ENCODE measurements at places on chromosomes 3 and 15. TPM values are rescaled to one million over a fixed set of nuclear protein-coding genes. Genes with fewer than 3 reads are reported as not detected.

DNA sequence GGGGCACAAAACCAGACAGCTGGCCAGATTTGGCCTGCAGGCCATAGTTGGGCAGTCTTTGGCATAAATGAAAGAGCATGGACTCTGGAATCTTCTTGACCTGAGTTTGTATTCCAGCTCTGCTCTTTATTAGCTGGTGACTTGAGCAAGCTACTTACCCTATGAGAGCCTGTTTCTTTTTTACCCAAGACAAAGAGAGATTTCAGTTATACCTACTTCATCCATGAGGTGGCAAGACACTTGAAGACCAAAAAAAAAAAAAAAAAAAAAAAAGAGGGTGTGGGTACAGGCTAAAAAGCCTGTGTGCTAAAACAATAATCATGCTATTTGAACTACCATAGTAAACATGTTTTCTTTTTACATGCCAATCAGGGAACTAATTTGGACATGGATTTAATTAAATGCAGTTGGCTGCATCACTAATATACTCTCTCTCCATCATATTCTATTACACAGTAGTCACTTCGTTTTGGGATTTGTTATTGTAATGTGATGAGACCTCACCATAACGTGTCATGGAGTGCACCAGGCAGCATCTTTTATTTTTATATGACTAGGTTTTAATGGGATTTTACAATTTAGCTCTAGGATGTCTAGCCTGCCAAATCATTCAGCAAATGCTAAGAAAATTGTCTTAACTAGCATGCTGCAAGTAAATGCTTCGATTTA lies 109.2 kb upstream of the FHIT start:
- H3K4me1 ChIP-seq: peaks cover 9% of the 10 kb centered on the region
- no peak for DNase-seq
- H3K27ac ChIP-seq: no peak overlapping the region
- H3K27me3 ChIP-seq: no peaks in the 10 kb centered on the region

The ICE2 gene
- total RNA-seq: 15.0 TPM

- H3K4me1 ChIP-seq: no peaks in the 10 kb centered on the region
- no peak for DNase-seq
- H3K27me3 ChIP-seq: no peaks in the 10 kb centered on the region
- H3K27ac ChIP-seq: no peak overlapping the region
- no peak overlapping the region for H3K4me3 ChIP-seq
These were observed 46.8 kb upstream of the LPP start for GRCh38 chr3:188106887-188107830.

GRCh38 chr15:70031713-70032112 lies 66.0 kb downstream of the TLE3 start:
- H3K4me3 ChIP-seq: no peak overlapping the region
- no peaks in the 10 kb centered on the region for H3K27me3 ChIP-seq
- H3K36me3 ChIP-seq: no peaks in the 10 kb centered on the region
- H3K27ac ChIP-seq: no peak overlapping the region
- no peaks in the 10 kb centered on the region for H3K4me1 ChIP-seq

The FBXO40 gene
- total RNA-seq: not detected

GRCh38 chr15:86558252-86558651 lies 478.6 kb downstream of the AGBL1 start:
- no peak for DNase-seq
- no peak overlapping the region for H3K4me3 ChIP-seq
- no peaks in the 10 kb centered on the region for H3K36me3 ChIP-seq
- H3K27me3 ChIP-seq: no peaks in the 10 kb centered on the region
- no peaks in the 10 kb centered on the region for H3K4me1 ChIP-seq

DNA sequence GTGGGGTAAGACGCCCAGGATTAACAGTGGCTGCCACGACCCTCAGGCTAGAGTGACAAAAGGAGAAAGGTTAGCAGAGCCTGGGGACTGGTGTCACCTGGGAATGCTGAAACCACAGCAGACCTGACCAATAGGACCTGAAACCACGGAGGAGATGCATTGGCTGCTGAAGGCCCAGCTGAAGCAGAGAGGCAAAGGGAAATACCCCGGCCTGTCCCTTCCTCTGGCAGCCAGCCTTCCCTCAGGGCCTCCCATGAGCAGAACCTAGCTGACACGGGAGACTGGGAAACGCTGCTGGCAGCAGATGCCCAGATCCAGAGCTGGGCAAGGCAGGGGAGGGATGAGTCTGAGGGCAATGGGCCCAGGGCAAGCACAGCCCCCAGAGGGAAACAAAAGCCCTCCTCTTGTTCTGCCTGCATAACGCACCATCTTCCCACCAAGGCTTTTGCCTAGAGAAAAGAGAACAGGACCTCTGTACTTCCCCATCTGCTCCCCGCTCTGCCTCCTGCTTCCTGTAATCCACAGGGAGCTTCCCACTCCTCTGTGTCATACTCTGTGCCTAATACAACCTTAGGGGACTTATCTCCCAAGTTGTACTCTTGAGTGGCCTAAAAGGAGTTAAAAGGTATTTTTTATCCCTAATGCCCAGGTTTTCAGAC lies 216.2 kb downstream of the ABHD5 start:
- no peaks in the 10 kb centered on the region for H3K4me1 ChIP-seq
- no peaks in the 10 kb centered on the region for H3K27me3 ChIP-seq
- H3K36me3 ChIP-seq: no peaks in the 10 kb centered on the region
- H3K27ac ChIP-seq: no peak overlapping the region

DNA sequence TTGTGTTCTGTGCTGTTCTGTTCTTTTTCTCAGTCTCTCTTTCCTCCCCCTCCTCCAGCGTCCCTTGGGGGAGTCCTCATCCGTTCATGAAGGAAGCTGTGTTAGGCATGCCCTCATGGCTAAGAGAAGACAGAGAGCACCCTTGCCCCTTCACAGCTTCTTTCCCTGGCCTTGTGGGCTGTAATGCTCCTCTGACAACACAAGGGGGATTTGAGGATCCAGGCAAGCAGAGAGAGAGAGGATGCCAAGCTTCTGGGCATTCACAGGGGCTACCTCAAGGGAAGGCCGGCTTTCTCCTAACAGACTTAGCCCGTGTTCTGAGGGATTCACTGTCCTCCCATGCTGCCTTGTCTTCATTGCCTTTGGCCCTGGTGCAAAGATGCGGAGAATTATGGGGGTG lies 389.5 kb downstream of the LRTM1 start:
- DNase-seq: no peak
- no peaks in the 10 kb centered on the region for H3K27me3 ChIP-seq
- H3K27ac ChIP-seq: no peak overlapping the region

- no peak for DNase-seq
- H3K27ac ChIP-seq: no peak overlapping the region
- H3K4me3 ChIP-seq: no peak overlapping the region
- H3K36me3 ChIP-seq: no peaks in the 10 kb centered on the region
- H3K27me3 ChIP-seq: no peaks in the 10 kb centered on the region
These were observed 381.2 kb upstream of the ATP11B start for GRCh38 chr3:182412066-182412465.

DNA sequence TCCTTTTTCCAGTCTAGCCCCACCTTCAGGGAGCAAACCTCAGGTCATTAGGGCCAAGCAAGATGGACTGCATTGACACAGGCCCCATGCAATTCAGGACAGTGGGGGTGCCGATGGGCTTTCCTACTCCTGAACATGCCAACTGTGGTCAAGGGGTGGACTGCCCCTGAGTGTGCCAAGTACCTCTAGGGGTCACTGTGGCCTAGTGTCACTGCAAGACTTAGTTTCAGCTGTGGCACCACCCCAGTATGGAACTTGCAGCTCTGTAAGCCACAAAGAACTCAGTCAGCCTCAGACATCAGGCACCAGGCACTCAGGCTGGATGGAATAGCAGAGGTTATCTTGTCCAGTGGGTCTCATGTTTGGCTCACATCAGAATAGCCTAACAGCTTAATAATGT lies 32.3 kb downstream of the EXOG start:
- H3K27ac ChIP-seq: no peak overlapping the region
- H3K4me3 ChIP-seq: no peak overlapping the region
- peaks cover 7% of the 10 kb centered on the region for H3K36me3 ChIP-seq
- no peaks in the 10 kb centered on the region for H3K27me3 ChIP-seq
- H3K4me1 ChIP-seq: no peaks in the 10 kb centered on the region
- no peak for DNase-seq

DNA sequence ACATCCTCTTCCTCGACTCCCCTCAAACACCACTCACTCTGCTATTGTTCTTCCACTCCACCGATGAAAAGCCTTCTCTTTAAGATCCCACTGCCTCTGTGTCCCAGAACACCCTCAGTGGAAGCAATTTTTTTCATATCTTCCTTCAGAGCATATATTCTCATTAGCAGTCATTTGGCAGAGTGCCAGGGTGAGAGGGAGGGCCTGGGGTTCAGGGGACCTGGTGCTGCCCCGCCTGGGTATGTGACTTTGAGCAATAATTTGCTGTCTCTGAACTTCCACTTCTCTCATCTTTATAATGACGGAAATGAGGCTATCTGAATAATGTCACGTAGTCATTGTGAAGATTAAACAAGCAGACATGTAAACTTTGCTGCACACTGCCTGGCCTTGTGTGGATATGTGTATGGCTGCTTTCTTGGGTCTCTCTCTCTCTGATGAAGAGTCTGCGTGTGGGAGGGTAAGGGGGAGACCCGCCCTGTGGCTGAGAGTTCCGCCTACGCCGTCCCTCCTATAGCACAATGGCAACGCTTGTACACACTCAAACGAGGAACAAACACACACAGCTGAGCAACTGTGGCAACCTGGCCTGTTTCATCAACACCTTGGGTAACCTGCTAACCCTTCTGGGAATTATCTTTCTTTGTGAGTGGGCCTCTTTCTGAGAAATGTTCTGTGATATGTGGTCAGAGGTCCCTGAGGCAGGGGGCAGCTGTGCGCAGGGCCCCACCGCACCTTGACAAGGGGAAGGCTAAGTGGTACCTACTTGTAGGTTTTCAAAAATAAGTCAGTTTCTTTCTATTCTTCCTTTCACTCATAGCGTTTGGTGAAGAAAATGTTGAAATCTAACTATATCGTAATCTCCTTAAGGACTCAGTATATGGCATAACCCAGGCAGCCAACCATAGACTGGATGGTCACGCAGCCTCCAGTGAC lies 369.8 kb downstream of the SV2B start:
- H3K4me1 ChIP-seq: no peaks in the 10 kb centered on the region
- H3K4me3 ChIP-seq: no peak overlapping the region
- DNase-seq: no peak
- no peaks in the 10 kb centered on the region for H3K36me3 ChIP-seq
- H3K27me3 ChIP-seq: no peaks in the 10 kb centered on the region

- H3K36me3 ChIP-seq: no peaks in the 10 kb centered on the region
- no peaks in the 10 kb centered on the region for H3K27me3 ChIP-seq
- no peak overlapping the region for H3K4me3 ChIP-seq
- H3K27ac ChIP-seq: no peak overlapping the region
- no peaks in the 10 kb centered on the region for H3K4me1 ChIP-seq
- no peak for DNase-seq
These were observed 345.8 kb upstream of the CBLB start for GRCh38 chr3:106214641-106215040.

The CYP1A2 gene
- not detected for total RNA-seq

DNA sequence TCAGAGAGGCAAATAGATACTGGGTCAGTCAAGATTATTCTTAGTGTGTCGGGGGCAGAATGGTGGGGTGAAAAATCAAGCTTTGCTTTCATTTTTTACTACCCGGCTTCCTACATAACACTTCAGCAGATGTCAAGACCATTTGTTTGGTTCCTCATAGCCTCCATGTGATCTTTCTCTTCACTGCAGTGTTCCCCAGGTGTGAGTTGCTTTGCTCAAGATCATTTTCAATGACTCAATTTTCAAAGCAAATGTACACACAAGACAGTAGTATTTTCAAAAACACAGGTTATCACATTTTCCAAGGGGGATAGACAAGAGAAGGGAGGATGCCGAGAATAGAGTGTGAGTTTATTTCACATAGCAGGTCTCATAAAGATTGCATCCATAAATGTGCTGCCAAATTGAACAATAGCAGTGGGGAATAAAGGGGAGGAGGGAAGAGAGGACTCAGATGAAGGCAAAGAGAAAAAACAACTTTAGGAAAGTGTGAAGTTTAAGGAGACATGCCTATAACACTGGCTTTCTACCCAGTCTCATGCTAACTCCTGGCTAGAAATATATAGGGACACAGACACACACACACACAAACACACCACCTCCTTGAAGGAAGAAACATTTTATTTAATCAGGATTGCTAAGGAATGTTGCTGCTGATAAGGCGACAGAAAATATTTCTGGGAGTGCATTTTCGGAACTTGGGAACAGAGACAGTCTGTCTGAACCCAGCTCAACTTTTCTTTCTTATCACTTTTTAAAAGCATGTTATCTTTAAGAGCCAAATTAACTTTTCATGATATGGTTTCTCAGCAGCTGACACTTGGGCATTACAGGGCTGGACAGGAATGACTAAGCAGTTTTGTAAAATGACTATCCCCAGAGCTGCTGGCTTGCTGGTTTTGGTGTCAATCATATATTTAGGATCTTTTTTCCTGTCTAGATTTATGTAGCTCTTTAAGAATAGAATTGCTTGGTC lies 402.4 kb downstream of the RBMS3 start:
- no peak overlapping the region for H3K4me3 ChIP-seq
- no peaks in the 10 kb centered on the region for H3K36me3 ChIP-seq
- peak overlapping the region; percentile 52 for H3K27ac ChIP-seq
- no peak for DNase-seq
- no peaks in the 10 kb centered on the region for H3K27me3 ChIP-seq
- H3K4me1 ChIP-seq: peaks cover 15% of the 10 kb centered on the region

DNA sequence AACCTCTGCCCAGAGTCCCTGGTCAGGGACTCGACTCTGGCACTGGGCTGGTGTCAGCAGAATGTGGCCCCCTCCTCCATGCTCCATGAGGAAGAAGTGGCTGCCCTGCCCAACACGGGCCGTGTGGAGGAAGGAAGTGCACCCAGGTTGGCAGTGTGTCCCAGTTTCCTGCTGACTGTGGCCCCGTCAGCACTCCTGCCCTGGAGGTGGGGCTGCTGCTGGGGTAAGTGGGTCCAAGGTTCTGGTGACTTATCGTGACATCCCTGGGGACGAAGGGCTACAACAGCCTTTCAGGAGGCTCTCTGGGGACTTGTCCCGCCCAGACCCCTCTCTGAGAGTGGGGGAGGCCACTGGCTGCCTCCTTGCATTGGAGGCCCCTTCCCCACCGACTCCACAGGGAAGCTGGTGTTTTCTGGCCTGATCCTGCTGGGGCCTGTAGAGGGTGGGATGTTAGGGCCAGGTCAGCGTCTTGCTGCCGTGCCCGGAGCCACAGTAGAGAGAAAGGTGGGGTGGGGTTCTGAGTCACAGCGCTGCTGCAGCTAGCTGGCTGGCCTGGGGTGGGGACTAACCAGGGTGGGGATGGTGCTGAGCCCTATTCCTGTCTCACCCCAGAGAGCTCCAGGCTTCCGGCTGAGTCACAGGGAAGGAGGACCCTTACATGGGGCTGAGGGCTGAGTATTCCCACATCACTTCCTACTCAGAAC lies 10.5 kb downstream of the SEMA4B start:
- H3K27ac ChIP-seq: peak overlapping the region; percentile 77
- no peaks in the 10 kb centered on the region for H3K36me3 ChIP-seq
- peaks cover 29% of the 10 kb centered on the region for H3K4me1 ChIP-seq
- peak; percentile 69 for DNase-seq
- H3K27me3 ChIP-seq: no peaks in the 10 kb centered on the region

- no peak for DNase-seq
- H3K27ac ChIP-seq: no peak overlapping the region
- H3K4me3 ChIP-seq: no peak overlapping the region
These were observed 31.0 kb downstream of the FGD5 start for GRCh38 chr3:14849638-14850230.

GRCh38 chr3:76044601-76045600 lies 259.6 kb upstream of the ZNF717 start:
- H3K36me3 ChIP-seq: no peaks in the 10 kb centered on the region
- no peak overlapping the region for H3K27ac ChIP-seq
- H3K27me3 ChIP-seq: no peaks in the 10 kb centered on the region
- peak; percentile 28 for DNase-seq
- no peaks in the 10 kb centered on the region for H3K4me1 ChIP-seq

The GOLGA8N gene
- total RNA-seq: 14.8 TPM

The PLSCR1 gene
- 77.7 TPM for total RNA-seq

GRCh38 chr3:17133632-17134545 lies 249.1 kb downstream of the PLCL2 start:
- H3K36me3 ChIP-seq: no peaks in the 10 kb centered on the region
- H3K4me3 ChIP-seq: no peak overlapping the region
- no peaks in the 10 kb centered on the region for H3K27me3 ChIP-seq
- no peak overlapping the region for H3K27ac ChIP-seq
- H3K4me1 ChIP-seq: no peaks in the 10 kb centered on the region

Data from upper lobe of left lung (tissue), 6 donors.